ENCODE measurements at places on chromosomes 12 and 14.

- no peaks in the 10 kb centered on the region for H3K36me3 ChIP-seq
- H3K27ac ChIP-seq = no peak overlapping the region
- 0 out of 2 replicates have a peak, but pooled peaks cover 4% of the 10 kb centered on the region for H3K27me3 ChIP-seq
- H3K4me1 ChIP-seq = no peaks in the 10 kb centered on the region
Observed at GRCh38 chr12:97308576-97309198, 153.9 kb upstream of the RMST start.

DNA sequence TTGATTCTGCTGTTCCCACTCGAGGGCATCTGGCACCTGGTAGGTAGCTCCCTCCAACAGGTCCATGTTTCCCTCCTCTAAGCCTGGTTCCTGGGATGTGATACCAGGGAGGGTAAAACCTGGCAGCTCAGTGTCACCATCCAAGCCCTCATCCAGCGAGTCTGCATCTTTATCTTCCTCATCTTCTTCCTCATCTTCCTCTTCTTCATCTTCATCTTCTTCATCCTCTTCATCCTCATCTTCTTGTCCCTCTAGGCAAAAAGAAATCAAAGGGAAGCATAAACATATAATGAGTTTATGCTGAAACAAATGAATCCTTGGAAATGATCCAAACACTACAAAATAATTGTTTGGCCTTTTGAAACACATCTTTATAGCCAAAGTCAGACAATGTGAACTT lies 55.3 kb downstream of the ARMH4 start:
- no peak overlapping the region for H3K4me3 ChIP-seq
- peaks cover 3% of the 10 kb centered on the region for H3K4me1 ChIP-seq
- no peak overlapping the region for H3K27ac ChIP-seq
- no peak for DNase-seq
- no peaks in the 10 kb centered on the region for H3K36me3 ChIP-seq
- no peaks in the 10 kb centered on the region for H3K27me3 ChIP-seq

GRCh38 chr12:121673013-121673511 lies 3.6 kb upstream of the MORN3 start:
- H3K36me3 ChIP-seq = no peaks in the 10 kb centered on the region
- DNase-seq = peak; percentile 34
- no peak overlapping the region for H3K27ac ChIP-seq
- H3K4me3 ChIP-seq = peak overlapping the region; percentile 75
- H3K27me3 ChIP-seq = no peaks in the 10 kb centered on the region

- H3K27ac ChIP-seq = peak overlapping the region; percentile 92
- H3K4me3 ChIP-seq = peak overlapping the region; percentile 97
- no peak for DNase-seq
- peaks cover 5% of the 10 kb centered on the region for H3K4me1 ChIP-seq
- H3K36me3 ChIP-seq = no peaks in the 10 kb centered on the region
Observed at GRCh38 chr14:21509432-21510143, 1.6 kb downstream of the METTL3 start.

DNA sequence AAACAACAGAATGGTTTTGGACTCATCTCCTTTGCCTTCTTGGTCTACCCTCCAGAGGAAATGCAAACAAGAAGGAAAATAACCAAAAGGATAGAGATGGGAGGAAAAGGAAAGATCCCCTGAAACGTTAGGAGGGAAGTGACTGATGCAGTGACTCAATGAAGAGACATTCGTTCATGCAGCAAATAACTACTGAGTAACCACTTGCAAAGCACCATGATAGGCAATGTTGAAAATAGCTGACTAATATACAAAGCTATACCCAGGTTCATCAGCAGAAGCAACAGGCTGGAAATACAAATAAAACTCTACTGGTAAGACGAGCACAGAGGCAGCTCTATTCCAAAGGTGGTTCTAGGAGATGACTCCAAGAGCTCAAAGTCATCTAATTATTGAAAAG lies 41.8 kb downstream of the R3HDM2 start:
- peak; percentile 92 for DNase-seq
- H3K4me3 ChIP-seq = peak overlapping the region; percentile 49
- no peaks in the 10 kb centered on the region for H3K27me3 ChIP-seq
- peaks cover 25% of the 10 kb centered on the region for H3K4me1 ChIP-seq

DNA sequence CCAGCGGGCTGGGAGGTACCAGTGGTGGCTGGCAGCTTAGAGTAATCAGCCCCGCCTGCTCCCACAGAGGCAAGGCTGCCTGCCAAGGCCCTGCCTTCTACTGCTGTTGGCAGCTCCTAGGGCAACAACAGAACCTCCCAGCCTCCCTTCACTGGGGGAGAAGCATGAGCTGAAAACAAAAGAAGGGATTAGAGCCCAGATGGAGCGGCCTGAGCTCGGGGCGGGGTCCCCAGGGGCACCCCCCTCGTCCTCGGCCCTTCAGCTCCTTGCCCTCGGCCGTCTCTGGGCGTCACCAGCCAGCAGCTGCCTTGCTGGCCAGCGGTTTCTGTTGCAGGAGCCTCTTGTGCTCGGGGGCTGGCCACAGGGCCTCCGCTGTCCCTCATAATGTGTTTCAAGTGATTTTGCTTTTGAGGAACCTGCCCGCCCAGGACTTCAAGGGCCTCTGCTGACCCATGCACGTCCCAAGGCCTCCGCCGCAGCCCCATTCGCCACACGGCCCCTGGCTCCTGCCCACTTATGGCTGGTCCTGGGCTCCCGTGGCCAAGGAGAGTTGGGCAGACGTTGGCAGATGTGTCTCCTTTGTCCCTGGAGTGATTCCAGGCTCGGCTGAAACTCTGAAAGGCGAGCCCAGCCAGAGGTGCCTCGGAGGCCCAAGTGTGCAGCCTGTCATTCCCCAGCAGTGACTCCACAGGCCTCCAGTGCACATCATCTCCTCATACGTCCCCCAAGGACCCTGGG lies 49.7 kb downstream of the PSMA6 start:
- peaks cover 11% of the 10 kb centered on the region for H3K4me1 ChIP-seq
- peak overlapping the region; percentile 73 for H3K27ac ChIP-seq
- DNase-seq = peak; percentile 94
- H3K36me3 ChIP-seq = no peaks in the 10 kb centered on the region
- peak overlapping the region; percentile 45 for H3K4me3 ChIP-seq
- no peaks in the 10 kb centered on the region for H3K27me3 ChIP-seq

- peaks cover 11% of the 10 kb centered on the region for H3K4me1 ChIP-seq
- no peaks in the 10 kb centered on the region for H3K27me3 ChIP-seq
- H3K27ac ChIP-seq = no peak overlapping the region
- H3K4me3 ChIP-seq = no peak overlapping the region
Observed at GRCh38 chr12:66111605-66112004, 18.9 kb downstream of the LLPH start.

DNA sequence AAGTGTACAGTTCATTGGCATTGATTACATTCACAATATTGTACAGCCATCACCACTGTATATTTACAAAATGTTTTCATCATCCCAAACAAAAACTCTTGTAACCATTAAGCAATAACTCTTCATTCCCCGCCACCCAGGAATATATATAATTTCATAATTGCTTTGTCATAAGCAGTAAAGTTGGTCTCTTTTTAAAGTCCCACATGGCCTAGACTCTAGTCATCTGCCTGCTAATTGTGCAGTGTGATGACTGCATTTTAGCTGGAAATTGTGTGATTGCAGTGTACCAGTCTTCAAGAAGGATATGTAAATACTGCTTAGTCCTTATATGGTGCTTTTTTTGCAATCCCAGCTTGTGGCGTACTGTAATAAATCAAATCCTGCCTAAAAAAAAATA lies 75.1 kb upstream of the ATP2A2 start:
- DNase-seq = no peak
- no peak overlapping the region for H3K4me3 ChIP-seq
- no peaks in the 10 kb centered on the region for H3K27me3 ChIP-seq
- H3K36me3 ChIP-seq = peaks cover 7% of the 10 kb centered on the region

DNA sequence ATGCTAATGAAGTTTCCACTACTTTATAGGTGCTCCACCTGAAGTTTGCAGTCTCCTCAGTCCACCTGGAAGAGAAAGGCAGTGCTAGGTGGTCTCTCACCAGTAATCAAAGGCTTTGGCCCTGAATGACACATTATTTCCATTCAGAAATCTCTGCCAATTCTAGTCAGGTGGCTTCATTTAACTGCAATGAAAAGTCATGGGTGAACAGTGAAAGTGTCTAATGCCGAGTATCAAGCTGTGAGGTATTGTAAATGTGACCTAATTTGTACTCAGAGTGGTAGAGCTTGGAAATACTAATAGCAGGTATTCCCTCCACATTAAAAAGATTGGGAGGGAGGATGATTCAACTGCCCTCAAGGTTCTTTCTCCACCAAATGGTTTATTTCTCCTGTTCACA lies 220.9 kb upstream of the LRFN5 start:
- no peak overlapping the region for H3K27ac ChIP-seq
- H3K36me3 ChIP-seq = no peaks in the 10 kb centered on the region
- no peak for DNase-seq
- H3K4me1 ChIP-seq = no peaks in the 10 kb centered on the region

GRCh38 chr14:21384494-21384851 lies 654 bp upstream of the SUPT16H start:
- H3K27ac ChIP-seq = peak overlapping the region; percentile 94
- H3K36me3 ChIP-seq = peaks cover 24% of the 10 kb centered on the region
- H3K27me3 ChIP-seq = no peaks in the 10 kb centered on the region
- DNase-seq = no peak

DNA sequence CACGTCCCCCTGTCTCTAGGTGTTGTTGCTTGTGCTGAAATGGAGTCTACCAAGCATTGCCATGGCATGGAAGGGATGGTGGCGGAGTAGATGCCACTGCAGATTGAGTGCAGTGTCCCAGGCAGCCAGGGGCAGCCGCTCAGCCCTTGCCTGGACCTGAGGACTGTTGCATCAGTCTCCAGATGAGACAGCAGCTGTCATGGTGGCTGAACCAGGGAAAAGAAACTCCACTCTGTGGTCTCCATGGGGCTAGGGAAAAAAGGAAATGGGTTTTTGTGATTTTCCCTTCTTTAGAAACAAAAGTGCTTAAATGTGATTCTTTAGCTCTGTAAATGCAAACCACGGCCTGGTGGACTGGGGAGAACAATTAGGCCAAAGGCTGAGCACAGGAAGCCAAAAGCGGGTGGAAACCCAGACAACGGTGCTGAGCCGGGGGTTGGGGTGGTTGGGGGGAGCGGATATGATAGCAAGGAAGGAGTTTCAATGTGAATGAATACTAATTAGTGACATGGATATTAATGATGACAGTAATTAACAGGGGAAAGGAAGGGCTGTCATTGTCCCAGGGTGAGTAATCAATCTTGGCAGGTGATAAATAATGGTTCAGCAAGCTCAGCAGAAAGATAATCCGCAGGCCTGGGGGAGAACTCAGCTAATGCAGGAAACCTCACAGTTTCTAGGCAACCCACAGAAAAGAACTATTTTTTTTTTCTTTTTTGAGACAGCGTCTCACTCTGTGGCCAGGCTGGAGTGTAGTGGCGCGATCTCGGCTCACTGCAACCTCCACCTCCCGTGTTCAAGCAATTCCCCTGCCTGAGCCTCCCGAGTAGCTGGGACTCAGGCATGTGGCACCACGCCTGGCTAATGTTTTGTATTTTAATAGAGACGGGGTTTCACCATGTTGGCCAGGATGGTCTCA lies 442.6 kb downstream of the DPF3 start:
- peaks cover 35% of the 10 kb centered on the region for H3K27me3 ChIP-seq
- no peak overlapping the region for H3K4me3 ChIP-seq
- H3K36me3 ChIP-seq = no peaks in the 10 kb centered on the region
- no peak for DNase-seq
- H3K27ac ChIP-seq = no peak overlapping the region
- H3K4me1 ChIP-seq = no peaks in the 10 kb centered on the region

DNA sequence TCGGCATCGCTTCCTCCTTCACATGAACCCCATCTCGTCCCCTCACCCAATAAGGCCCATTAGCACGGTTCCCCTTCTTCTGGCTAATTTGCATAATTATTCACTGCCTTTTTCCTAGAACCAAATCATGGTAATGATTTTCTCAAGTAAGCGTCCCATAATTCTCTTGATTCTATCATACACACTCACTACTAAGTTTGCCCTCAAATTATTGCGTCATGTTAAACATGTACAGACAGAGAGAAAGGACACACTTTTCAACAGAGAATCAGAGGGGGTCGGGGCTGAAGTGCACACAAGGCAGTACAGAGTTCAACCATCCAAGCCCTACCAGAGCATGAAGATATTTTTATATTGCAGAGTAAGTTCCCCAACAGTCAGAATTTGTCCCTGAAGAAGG lies 256.6 kb downstream of the FOXN3 start:
- no peaks in the 10 kb centered on the region for H3K36me3 ChIP-seq
- no peaks in the 10 kb centered on the region for H3K27me3 ChIP-seq
- H3K4me1 ChIP-seq = peaks cover 15% of the 10 kb centered on the region
- no peak overlapping the region for H3K27ac ChIP-seq

- H3K4me3 ChIP-seq = no peak overlapping the region
- no peaks in the 10 kb centered on the region for H3K36me3 ChIP-seq
- no peak for DNase-seq
- H3K4me1 ChIP-seq = no peaks in the 10 kb centered on the region
- H3K27ac ChIP-seq = no peak overlapping the region
- no peaks in the 10 kb centered on the region for H3K27me3 ChIP-seq
Observed at GRCh38 chr12:130142736-130143135, 19.5 kb upstream of the FZD10 start.

DNA sequence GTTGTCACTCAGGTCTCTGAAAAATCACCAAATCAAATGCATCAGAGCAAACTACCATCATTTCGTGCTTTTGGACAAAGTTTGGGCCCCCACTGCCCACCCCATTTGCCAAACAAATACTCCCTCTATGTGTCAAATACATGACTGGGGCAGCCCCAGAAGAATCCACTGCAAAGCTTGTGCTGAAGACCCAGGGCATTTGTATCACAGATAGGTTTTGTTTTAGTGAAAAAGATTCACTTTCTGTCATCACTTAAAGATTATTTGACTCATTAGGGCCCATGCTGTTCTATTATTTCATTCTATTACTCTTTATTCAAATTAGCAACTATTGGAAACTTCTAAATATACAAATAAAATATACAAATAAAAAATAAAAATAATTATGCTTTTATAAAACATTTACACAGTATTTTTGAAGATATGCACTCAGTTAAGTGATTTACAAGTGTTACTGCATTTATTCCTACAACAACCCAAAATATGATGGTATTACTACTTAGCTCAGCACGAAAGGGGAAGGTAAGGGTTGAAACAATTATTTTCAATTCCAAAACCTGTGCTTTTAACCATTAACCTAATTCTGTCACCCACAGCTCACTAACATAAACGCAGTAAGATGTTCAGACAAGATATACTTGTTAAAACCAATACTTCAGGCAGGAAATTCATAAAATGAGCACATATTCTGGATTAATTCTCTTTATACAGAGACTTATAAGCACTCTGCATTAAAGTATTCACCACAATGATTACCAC lies 36.5 kb downstream of the LRIG3 start:
- no peaks in the 10 kb centered on the region for H3K27me3 ChIP-seq
- DNase-seq = no peak
- no peak overlapping the region for H3K27ac ChIP-seq
- peaks cover 9% of the 10 kb centered on the region for H3K4me1 ChIP-seq

DNA sequence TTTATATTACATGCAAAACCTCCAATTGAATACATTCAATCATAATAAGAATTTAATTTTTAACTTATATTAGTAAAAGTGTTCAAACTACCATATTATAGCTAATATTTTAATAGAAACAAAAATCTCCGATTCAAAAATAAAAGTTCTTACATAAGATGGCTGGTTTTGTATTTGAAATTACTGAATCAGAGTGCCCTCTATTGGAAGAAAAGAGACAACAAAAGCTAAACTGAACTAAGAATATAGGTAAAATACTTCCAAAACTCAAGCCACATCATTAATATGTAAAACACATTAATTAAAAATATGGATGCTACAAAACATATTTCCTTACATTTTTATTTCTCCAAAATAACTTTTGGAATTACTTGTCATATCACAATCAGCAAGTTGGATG lies 120.3 kb downstream of the GARIN6 start:
- H3K27ac ChIP-seq = no peak overlapping the region
- no peaks in the 10 kb centered on the region for H3K27me3 ChIP-seq
- H3K4me3 ChIP-seq = peak overlapping the region; percentile 35
- DNase-seq = peak; percentile 56
- H3K4me1 ChIP-seq = no peaks in the 10 kb centered on the region

Data from GM23248 (cell line).